ENCODE measurements at places on chromosomes 16 and 17.

DNA sequence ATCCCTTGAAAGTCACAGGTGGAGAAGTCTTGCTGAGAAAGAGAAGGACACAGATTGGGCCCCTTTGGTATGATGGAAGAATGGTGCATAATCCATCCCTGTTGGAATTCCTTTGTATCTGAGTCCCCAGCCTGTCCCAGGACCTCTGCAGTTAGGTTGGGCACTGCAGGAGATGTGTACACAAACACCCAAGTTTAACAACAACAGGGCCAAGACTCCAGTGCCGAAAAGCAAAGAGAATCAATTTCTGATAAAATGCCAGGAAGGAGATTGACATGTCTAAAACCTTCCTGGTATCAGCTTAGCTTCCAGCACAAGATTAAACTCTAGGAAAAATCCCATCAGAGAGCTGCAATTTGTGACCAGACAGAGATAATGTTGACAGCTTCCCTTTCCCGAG is 32.9 kb downstream of the KATNIP start:
- no peak for DNase-seq

- DNase-seq: no peak
Measured at GRCh38 chr16:30121741-30122571, 1.1 kb downstream of the MAPK3 start.

DNA sequence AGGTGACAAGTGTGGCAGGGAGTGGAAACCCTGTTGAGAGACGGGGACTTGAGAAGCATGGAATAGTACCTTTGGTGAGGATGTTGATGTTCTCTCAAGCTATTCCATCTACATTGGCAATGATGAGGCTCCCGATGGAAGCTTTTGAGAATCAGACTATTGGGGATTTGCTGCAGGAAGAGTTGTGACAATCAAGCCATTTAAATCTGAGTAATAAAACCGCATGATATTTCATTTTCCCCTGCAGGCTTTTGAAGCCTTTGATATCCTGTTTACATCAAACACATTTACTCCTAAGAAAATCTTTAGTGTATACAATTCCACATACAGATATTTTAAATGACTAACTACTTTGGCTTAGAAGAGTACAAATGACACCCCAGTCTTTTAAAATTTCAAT is 49.0 kb upstream of the CRYM start:
- no peak for DNase-seq

DNA sequence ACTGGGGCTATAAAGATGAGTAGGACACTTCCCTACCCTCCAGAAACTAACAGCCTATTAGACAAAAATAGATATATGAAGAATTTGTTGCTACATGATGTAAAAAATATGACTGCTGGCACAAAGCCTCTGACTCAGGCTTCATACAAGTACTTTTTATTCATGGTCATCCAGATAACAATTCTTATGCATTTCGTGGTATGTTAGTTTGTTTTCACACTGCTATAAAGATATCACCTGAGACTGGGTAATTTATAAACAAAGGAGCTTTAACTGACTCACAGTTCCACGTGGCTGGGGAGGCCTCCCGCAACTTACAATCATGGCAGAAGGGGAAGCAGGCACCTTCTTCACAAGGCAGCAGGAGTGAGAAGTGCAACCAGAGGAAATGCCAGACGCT is 112.5 kb upstream of the HLF start:
- no peak for DNase-seq

DNA sequence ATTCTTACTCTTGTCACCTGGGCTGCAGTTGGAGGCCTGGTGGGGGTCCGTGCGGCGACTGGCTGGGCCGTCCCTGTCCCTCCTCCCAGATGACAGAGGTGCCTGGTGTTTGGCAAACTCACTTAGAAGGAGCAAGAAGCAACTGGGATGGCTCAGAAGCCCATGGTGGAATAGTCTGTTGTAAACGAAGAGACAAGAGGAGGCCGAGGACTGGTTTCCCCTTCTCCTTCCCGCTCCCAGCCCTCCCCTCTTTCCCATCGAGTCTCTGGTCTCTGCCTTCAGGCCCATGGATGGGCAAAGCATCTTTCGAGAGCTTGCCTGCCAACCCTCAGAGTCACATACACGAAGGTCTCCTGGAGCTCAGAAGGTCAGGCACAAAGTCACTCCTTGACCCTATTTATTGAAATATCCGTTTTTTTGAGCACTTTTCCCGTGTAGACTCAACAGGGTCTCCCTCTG is 364.4 kb downstream of the SEC14L1 start:
- no peak for DNase-seq

- no peak for DNase-seq
Measured at GRCh38 chr17:17613708-17614114, 22.2 kb upstream of the PEMT start.

GRCh38 chr16:28863929-28864793 is 518 bp downstream of the SH2B1 start:
- no peak for DNase-seq

DNA sequence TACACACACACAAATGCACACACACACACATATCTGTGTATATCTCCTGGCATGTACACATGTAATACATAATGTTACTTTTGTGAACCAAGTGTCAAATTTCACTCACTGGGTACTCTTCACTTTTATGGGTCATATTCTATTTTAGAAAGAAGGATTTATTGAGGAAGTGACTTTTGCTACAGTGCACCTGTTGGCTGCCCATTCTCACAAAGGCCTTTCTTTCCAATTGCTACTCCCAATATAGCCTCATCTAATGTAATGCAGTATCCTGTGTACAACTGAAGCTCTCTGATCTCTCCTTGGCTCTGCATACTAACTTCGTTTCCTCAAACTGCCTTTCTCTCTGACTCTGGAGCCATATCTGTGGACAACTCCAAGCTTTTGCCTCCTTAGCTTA is 107.5 kb downstream of the ABCA8 start:
- DNase-seq: no peak

DNA sequence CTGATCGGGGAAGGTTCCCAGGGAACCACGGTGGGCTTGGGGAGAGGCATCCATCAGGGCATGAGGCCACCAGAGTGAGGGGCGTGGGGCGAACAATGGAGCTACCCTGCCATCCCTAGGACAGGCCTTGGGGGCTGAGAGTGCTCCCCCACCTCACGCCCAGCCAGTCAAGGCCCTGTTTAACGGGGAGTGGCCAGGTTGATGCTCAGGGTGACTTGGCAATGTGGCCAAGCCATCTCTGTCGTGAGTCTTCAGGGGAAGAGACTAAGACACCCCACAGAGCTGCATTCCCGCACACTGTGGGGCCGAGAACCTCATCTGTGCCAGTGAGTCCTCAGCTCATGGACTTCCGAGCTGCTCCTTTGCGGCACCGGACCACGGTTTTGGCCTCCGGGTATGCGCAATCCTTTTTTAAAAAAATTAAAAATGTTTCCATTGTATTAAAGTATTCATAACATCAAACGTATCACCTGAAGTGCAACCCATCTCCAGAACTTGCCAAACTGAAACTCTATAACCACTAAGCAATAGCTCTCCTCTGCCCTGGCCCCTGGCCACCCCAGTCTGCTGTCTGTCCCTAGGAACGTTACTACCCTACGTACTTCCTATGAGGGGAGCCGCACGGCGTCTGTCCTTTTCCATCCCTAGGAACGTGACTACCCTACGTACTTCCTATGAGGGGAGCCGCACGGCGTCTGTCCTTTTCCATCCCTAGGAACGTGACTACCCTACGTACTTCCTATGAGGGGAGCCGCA is 71.8 kb upstream of the DOC2B start:
- DNase-seq: no peak

DNA sequence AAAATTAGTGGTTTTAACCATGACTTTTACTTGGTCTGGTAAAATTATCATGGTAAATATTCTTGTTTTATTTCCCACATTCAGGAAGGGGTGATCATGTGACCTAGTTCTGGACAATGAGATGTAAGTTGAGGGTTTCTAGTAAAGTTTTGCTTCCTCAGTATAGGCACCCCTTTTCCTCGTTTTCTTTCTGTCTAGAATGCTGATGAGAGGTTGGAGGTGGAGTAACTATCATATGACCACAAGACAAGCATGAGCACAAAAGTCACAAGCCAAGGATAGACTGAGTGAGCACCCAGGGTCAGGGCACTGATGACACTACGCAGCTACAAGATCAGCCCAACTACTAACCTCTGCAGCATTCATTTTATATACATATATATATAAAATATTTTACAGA is 53.9 kb downstream of the MYO1D start:
- no peak for DNase-seq

DNA sequence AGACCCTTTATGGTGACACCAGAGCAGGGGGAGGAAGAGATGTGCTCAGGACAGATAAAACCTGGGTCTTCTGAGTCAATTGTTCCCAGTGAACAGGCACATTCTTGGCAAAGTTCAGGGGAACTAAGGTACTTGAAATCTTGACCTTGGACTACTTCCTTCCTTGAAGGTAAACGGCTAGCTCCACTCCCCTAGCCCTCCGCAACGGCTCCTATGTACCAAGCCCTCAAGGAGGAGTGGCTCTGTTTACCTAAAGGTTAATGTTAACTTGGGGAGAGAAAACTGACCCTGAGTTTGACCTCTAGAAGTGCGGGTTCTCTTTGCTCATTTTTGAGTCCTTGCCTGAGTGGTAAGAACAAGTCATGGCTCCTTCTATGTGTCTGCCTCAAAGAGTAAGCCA is 7.8 kb downstream of the TTLL6 start:
- no peak for DNase-seq

- no peak for DNase-seq
Measured at GRCh38 chr16:1105888-1106620, 10.0 kb upstream of the C1QTNF8 start.

- DNase-seq: no peak
Measured at GRCh38 chr17:50203604-50204345, 2.3 kb upstream of the COL1A1 start.

DNA sequence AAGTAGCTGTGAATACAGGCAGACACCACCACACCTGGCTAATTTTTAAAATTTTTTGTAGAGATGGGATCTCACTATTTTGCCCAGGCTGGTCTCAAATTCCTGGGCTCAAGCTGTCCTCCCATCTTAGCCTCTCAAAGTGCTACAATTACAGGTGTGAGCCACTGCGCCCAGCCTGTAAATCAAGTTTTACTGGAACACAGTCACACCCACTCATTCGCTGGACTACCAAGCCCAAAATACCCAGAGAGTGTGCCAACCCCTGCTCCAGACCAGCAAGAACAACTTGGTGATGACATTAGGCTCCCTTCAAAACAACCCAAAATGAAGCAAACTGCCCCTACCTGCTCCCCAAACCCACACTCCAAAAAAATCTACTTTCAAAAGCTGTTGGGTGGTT is 36.0 kb downstream of the TVP23A start:
- no peak for DNase-seq

GRCh38 chr16:52451971-52452421 is 94.9 kb downstream of the TOX3 start:
- no peak for DNase-seq

DNA sequence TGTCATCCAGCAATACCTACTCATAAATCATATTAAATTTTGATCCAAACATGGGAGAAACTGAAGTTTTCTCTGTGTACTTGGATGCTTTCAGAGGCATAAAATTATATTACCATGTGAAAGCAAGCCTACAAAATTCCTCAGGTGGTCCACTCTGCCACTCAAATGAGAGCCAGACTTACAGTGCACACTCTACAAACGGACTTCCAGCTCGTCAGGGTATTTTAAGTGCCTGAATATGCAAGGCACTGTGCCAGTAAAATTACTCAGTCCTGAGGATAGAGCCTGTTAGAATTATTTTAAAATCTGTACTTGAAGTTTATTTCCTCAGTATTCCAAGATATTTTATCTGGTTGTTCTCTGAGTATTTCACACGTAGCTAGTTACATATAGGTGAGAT is 54.5 kb downstream of the TENT4B start:
- no peak for DNase-seq

DNA sequence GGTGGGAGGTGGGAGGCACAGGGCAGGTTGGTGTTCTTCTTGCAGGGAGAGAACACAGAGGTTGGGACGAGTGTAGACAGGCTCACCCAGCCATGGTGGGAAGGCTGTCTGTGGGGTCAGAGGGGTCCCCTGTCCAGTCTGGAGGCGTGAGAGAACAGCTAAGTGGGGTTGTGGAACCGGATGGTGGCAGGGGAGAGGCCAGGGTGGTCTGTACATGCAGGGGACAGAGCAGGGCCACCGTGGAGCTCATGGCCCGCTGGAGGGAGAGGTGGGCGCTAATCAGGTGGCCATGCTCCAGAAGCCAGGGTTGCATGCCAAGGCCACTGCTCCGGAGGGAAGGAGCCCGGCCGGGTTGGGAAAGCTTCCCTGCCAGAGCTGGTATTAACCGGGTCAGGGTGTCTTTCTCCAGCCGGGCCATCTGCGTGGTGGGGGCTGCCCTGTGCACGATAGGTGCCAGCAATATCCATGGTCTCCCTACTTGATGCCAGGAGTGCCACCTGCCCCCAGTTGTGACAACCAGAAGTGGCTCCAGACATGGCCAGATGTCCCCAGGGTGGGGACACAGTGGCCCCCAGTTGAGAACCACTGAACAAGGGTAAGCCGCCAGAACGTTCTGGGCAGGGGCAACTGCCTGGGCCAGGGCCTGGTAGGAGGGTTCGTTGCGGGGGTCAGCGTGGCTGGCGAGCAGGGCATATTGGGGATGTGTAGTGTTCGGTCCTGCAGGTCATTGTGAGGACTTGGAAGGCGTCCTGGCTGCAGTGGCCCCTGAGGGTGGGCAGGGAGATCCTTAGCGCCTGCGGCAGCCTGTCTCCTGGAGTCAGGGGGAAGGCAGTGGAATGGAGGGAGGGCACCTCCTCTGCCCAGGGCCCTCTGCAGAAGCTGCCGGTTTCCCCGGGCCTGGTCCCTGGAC is 5.1 kb downstream of the SNN start:
- DNase-seq: no peak

DNA sequence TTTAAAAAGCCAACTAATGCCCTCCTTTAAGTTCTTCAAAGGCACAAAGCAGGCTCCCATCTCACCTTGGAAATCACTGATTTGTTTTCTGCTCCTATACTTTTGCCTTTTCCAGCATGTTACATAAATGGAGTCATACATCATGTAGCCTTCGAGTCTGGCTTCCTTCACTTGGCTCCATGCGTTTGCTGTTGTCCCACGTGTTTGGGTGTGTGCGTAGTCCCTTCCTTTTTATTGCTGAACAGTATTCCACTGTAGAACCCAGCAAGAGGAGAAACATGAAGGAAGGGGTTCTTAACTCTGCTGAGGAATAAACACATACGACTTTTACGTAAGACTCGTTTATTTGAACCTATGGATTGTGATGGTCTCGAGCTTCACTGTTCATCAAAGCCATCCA is 82.0 kb downstream of the GPRC5B start:
- no peak for DNase-seq

All from vagina (tissue), 2 donors.